ENCODE measurements at places on chromosomes 5 and 9. TPM values are rescaled to one million over a fixed set of nuclear protein-coding genes. Genes with fewer than 3 reads are reported as not detected.

Gene CER1
- polyA plus RNA-seq = not detected

DNA sequence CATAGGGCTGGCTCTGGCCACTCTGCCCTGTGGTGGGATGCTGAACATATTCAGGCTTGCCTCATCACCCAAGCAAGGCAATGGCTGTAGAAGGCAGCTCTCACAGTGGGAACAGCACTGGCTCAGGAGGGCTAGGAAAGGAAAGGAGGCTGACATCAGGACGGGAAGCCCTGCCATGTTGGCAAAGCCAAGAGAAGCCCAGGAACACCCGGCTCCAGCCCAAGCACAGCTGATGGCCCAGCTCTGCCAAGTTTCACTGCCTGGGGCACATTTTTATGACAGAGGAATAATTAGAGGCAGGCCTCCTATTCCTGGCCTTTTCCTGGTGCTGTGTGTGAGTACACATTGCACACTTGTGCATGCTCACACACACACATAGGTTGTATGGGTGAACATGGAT lies 163.6 kb upstream of the SMIM23 start:
- no peaks in the 10 kb centered on the region for H3K36me3 ChIP-seq
- H3K27me3 ChIP-seq = 0 out of 2 replicates have a peak, but pooled peaks cover 2% of the 10 kb centered on the region
- H3K4me3 ChIP-seq = no peak overlapping the region
- H3K4me1 ChIP-seq = peaks cover 6% of the 10 kb centered on the region

DNA sequence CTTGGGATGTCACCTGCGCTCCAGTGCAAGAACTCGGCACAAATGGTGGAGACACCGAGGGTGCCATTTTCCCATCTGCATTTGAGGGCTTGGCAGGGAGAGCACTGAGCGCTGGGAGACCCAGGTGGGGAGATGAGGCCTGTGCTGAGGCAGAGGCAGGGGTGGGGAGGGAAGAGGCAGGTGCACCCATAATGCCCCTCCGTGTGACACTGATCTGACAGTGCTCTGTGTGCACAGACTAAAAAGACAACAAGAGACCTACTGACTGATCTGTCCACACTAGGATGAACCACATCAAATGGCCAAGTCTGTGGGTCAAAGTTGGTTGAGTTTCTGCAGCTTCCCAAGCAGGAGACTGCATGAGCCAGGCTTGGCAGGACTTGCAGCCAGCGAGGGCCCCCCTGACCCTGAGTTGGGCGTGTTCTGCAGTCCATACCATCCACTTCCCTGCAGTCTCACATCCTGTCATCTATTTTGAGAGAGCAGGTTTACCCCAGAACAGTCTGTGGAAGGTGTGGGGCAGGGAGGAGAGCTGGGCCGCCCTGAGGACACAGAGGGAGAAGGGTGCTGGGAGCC lies 41.9 kb downstream of the NEK6 start:
- no peak for DNase-seq
- no peak overlapping the region for H3K27ac ChIP-seq
- H3K36me3 ChIP-seq = peaks cover 4% of the 10 kb centered on the region
- H3K4me1 ChIP-seq = peaks cover 29% of the 10 kb centered on the region
- no peaks in the 10 kb centered on the region for H3K27me3 ChIP-seq

Gene HTR4
- polyA plus RNA-seq = not detected

DNA sequence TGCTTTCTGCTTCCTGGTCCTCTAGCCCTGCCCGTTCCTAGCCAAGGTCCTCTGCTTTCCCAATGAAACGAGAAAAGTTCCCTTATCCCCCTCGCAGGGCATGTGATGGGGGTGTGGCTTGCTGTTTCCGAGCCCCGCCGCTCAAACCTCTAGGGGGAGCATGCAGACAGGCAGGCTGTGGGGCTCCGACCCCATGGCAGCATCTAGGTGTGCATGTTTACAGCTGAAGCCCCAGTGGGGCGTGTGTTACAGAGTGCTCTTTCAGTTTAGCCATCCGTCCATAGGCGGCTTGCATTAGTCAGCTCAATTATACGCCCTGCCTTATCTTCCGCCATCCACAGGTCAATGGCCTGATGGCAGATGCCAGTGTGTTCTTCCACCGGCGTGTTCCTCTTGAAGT lies 48.3 kb upstream of the SPATA31E1 start:
- no peaks in the 10 kb centered on the region for H3K4me1 ChIP-seq
- DNase-seq = no peak
- no peak overlapping the region for H3K4me3 ChIP-seq

Gene CENPK
- 5.4 TPM for polyA plus RNA-seq

All from SK-N-SH (cell line).